Stimulated activated CD4-positive, alpha-beta T cell treated with anti-CD3 and anti-CD28 coated beads, Interleukin-1b, Interleukin-23, amount 100 ng/mL, for 1 hour (primary cell): ENCODE measurements at places on chromosomes 12 and 14.

DNA sequence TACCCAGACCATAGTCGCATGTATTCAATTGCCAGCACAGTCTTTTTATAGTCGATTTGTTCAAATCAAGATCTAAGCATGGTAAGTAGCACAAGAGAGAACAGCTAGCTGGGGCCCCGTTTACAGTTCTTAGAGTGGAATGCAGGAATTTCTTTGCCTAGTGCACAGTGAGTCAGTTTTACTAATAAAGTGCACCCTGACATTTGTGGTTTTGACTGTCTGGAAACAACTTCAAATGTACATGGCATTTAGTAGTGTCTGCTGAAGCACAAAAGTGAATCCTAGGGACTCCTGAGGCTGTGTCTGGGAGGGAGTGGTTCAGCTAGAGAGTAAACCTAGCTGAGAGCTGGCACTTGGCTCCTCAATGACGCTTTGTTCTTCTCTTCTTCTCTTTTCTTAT is 64.9 kb downstream of the TMX1 start:
- no peak for DNase-seq

GRCh38 chr12:62098132-62098531 is 162.1 kb upstream of the USP15 start:
- DNase-seq, result no peak

DNA sequence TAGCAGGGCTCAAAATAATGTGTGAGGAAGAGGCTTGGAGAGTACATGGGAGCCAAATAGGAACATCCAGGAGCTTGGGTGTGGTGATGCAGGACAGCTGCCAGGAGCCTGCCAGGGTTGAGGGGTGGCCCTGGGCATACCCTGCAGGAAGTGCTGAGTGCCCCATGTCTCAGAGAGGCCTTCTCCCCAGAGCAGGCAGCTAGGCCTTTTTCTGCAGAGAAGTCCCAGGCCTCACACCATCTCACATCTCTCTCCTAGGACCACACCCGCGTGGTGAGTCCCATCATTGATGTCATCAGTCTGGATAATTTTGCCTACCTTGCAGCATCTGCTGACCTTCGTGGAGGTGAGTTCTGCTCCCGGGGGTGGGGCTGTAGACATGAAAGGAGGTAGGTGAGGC is 66.9 kb downstream of the ERH start:
- DNase-seq, result no peak

- DNase-seq, result no peak
These were observed 6.6 kb downstream of the IL31 start for GRCh38 chr12:122167356-122167925.

DNA sequence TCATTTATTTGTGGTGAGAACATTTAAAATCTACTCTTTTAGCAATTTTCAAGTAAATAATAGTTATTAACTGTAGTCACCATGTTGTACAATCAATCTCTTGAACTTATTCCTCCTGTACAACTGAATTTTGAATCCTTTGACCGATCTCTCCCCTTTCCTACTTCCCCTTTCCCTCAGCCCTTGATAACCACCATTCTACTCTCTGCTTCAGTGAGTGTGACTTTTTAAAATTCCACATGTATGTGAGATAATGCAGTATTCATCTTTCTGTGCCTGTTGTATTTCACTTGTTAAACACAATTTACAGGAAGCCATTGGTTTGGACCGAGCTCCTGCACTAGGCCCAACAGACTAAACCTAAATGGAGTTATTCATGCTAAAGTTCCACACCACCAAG is 458.9 kb upstream of the PDE3A start:
- no peak for DNase-seq

DNA sequence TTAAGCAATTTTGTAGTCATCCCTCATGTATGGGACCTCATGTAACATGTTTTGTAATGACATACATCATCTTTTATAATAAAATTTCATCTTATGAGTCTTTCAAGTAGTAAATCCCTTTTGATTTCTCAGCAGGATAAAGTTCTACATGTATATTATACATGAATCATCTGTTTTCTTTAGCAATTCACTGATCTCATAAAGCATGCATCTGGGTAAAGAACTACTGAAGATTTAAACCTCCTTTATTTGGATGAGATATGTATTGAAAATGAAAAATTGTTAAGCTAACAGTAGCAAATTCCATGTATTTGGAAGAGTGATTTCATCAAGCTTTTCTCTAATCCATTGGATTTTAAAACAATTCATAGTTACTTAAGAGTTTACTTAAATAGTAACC is 126.9 kb downstream of the KITLG start:
- DNase-seq, result no peak

- DNase-seq, result no peak
These were observed 75.9 kb upstream of the RERGL start for GRCh38 chr12:18165889-18166288.

GRCh38 chr12:70190262-70191010 is 52.8 kb upstream of the CNOT2 start:
- DNase-seq, result no peak

GRCh38 chr14:89721956-89722355 is 232.6 kb downstream of the EFCAB11 start:
- no peak for DNase-seq

GRCh38 chr12:29971446-29971845 is 187.7 kb upstream of the TMTC1 start:
- no peak for DNase-seq

DNA sequence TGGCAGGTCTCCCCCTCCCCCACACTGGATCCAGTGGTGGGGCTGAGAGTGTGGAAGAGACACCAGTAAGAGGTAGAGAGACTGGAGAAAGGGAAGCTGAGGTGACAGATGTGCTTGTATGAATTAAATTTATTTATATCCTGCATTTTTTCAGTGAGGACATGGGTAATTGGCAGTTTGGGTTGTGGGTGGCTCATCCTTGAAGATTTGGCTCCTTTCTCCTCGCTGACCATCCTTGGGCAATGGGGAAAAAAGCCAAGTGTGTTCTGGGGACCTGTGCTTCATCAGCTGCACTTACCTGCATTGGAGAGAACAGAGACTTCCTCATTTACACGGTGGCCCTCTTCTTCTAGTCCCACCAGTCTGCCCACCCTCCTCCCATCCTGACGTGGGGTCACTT is 86.4 kb downstream of the RFX4 start:
- DNase-seq, result no peak

DNA sequence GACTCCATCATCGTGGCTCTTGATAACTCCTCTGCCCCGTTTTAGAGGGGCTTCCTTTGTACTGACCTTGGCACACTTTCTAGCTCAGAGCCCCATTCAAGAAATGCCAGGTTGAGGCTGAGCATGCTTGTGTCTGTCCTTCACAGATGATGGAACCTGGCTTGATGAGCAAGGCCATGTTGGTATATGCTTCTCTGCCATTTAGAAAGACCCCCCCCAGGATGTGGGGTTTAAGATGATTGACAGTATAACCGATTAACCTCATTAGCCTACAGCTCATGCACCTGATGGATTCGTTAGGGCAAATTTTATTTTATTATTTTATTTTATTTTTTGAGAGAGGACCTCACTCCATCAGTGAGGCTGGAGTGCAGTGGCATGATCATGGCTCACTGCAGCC is 21.0 kb downstream of the BATF start:
- no peak for DNase-seq

GRCh38 chr14:64811676-64812075 is 68.0 kb downstream of the SPTB start:
- DNase-seq, result no peak
